ENCODE measurements at places on chromosomes 11 and 22.

DNA sequence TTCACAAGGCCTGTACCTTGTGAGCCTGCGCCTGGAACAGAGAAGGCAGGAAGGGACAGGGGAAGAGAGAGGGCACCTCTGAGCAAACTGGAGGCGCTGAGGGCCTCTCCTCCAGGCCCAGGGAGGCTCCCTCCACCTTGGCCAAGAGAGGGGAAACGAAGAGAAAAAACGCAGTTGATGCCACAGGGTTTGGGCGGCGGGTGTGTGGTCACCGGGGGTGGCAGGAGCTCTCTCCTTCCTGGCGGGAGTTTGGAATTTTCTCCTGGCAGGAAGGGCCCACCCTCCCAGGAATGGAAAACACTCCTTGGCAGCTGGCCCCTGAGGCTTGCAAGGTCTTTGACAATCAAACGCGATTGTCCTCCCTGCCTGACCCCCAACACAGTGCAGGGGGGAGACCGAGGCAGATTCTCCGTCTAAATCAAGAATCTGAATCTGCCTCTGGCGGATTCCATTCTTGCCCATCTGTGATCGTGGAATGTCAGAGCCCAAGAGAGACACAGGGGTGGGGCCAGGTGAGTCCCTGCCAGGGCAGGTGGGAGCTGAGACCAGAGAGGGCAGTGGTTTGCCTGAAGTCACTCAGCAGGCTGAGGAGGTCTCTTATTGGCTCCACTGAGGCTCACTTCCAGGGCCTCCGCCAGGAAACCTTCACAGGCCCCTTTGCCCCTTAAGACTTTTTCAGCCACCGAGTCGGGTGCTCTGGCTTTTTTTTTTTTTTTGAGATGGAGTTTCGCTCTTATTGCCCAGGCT, 21.0 kb downstream of the RPL3 start:
- DNase-seq, result no peak

DNA sequence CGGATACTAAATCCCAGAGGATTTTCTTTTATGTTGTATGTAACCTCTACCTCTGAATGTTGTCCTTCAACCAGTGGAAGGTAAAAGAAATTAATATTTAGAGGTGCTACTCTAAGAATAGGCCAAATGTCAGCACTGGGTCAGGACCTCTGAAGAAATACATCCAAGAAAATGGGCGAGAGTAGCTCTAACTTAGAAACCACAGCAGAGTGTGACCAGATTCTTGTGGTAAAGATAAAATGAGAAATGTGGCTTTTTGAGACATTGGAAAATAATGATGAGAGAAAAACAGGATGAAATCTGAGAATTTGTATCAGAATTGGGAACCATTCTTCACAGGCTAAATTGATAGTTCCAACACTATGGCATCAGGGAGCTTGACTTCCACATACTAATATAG, 63.5 kb downstream of the CSTPP1 start:
- DNase-seq, result no peak

- DNase-seq, result no peak
These were observed 17.0 kb downstream of the THY1 start for GRCh38 chr11:119406005-119406404.

GRCh38 chr11:72776844-72777754, 16.7 kb downstream of the STARD10 start:
- no peak for DNase-seq

- no peak for DNase-seq
These were observed 13.1 kb downstream of the TREH start for GRCh38 chr11:118666371-118666770.

DNA sequence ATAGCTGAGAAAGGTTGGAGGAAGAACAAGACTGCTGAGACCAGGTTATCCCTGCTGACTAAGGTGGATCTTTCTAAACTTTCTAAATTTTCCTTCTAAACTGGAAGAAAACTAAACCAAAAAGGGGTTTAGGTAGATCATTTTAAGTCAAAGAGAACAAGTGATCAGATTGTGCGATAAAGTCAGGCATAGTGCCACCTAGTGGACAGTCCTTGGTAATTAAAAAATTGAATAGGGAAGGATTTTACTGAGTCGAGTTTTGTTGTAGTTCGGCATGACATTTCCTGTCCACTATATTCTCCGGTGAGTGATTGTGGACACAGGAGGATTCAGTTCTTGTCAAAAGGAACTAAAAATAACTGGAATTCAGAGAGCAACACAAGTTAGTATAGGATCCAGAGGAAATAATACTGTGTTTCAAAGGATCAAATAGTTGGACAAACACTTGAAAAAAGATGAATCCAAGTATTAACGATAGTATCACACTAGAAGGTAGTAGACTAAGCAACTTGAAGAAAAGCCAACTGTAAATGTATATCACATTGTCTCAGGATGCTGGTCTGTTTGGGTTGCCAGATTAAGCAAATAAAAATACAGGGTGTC, 1236.4 kb downstream of the FAM181B start:
- no peak for DNase-seq

Measured in stimulated activated naive CD4-positive, alpha-beta T cell treated with Interleukin-2 at 50 U/mL for 16 hours (primary cell).